ENCODE measurements at places on chromosomes 11 and 22.
A peak's percentile ranks its signal among the peaks of the same experiment; 100 is the strongest.

DNA sequence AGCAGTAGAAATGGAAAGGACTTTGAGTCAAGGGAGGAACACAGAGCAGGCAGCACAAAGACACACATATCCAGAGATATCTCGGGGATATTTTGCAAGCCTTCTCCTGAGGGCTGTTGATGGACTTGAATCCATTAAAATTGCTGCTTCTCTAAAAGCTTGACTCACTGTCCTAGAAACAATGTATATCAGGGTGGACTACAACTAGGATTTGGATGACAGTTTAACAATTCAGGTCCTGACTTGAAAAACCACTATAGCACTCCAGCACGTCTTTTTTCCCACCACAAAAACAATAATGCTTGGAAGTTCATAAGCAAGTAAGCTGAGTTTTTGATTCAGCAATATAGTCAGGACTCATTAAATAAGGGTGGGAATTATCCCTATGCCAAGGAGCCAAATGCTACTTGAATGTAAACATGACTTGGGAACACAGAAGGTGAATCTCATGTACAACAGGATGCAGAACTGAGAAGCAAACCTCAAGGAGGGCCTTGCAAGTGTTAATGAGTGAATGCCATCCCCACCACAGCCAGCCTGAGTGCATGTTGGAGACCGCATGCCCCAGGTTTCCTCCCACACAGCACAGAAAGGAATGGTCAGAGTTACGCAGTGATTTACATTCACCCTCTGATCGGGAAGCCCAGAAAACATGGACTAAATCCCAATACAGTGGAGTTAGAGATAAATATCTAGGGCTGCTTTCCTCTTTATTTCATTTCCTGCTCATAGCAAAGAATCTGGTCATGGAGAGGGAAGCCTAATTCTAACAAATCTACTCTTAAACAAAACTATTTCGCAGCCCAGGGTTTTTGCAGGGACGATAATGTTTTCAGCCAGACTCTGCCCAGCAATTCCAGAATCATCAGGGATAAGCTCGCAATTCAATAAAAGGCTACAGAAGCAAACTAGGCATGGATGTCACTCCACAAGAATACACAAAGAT lies 98.4 kb upstream of the OR9G4 start:
- DNase-seq = no peak

DNA sequence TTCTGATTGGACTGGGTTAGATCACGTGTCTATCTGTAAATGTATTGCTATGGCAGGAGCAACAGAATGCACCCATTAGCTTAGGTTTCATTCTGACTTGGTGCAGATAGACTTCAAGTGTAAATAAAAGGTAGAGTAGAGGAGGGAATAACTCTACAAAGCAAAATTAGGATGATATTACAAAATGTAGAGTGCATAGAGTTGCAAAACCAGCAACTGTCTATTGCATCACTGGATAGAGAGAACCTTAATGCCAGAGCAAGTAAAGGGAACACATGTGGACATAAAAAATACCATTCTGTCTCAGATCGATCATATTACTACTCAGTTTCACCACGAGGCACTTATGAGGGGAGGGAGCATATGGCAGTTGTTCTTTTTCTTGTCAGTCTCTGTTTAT lies 22.0 kb upstream of the CAT start:
- DNase-seq = no peak

- no peak for DNase-seq
These were observed 124.9 kb downstream of the C11orf58 start for GRCh38 chr11:16863389-16863788.

DNA sequence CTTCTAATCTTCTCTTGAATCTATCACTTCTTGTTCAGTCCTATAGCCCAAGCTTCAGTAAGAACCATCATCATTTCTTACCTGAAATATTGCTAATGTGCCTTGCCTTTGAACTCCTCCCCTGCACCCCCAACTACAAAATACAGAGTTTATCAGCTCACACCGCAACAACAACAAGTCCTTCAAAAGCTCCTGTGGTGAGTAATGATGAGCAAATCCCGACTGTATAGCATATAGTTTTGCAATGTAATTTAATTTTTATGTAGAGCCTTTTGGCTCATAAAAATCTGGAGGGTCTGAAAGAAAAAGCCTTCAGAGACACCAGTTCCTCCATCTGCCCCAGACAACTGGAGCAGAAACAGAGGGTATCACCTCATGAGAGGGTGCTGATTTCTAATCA lies 124.7 kb downstream of the ARHGAP32 start:
- no peak for DNase-seq

DNA sequence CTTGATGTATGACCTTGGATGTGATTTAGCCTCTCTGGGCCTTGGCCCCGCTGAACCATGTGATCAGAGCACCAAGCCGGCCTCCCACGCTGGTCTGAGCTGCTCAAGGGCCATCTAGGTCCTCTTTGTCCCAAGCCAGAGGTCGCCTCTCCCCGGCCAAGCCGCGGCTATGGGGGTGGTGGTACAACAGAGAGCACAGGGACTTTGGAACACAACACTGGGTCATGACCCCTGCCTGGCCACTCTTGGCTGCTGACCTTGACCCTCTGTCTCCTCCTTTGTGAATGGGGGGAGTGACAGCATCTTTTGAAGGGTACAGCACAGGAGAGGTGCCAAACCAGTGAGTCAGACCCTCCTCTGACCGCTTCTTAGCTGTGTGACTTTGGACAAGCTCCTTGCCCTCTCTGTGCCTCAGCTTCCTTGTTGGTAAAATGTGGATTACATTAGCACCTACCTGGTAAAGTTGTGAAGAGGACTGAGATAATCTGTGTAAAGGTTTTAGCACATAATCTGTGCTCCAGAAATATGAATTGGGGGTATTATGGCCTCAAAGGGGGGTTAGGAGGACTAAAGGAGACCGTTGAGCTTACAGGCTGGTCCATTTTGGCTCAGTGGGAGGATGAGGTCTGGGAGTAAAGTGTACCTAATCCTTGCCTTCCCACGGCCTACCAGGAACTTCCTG lies 4.7 kb downstream of the SCYL1 start:
- no peak for DNase-seq

DNA sequence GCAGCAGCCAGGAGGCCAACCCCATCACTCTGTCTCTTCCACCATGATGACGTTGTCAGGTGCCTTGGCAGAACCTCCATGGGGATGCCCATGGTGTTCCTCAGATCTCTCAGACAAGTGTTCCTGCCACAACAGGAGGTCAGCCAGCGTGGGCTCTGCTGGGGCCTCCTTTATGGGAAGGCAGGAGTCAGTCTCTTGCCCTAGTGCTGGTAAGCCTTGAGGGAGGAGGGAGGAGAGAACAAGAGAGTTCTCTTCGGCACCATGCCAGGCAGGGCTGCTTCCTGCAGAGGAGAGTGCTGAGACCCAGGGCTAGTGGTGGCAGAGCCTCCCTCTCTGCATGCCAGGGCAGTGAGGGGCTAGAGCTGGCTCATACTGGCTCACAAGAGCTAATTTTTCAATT lies 32.5 kb downstream of the GNAZ start:
- DNase-seq = no peak

DNA sequence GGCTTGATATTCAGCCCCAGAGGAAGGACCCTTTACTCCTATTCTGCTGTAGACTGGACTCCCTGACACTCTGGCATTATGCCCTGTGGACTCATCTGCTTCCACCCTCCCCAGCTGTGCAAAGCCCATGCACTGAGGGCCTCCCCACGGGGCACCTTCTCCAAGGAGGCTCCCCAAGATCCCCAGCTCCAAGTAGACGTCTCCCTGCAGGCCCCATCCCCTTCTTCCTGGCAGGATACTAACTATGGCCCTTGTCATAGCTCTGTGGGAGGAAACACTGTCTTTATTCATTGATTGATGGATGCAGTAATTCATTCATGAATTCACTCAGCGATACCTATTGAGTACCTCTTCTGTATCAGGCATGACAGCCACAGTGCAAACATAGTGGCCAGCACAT lies 15.3 kb upstream of the APOL6 start:
- DNase-seq = no peak

DNA sequence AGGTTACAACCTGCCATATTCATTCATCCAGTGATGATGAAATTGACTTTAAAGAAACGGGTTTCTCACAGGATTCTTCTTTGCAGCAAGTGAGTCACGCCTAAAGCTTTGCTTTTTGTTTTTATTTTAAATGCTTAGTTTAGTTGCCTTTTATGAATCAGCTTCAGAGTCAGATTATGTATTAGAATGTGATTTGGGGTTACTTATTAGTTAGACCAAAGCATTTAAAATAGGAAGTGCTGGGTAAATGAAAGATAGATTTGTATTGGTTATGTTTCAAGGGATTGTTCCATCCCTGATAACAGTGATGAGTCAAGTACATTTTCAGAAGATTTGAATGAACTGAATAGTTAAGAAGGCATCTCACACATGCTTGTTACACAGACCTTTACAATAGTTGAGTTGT lies 101.3 kb upstream of the GAL start:
- DNase-seq = no peak

GRCh38 chr11:132140056-132140455 lies 769.6 kb downstream of the NTM start:
- no peak for DNase-seq

DNA sequence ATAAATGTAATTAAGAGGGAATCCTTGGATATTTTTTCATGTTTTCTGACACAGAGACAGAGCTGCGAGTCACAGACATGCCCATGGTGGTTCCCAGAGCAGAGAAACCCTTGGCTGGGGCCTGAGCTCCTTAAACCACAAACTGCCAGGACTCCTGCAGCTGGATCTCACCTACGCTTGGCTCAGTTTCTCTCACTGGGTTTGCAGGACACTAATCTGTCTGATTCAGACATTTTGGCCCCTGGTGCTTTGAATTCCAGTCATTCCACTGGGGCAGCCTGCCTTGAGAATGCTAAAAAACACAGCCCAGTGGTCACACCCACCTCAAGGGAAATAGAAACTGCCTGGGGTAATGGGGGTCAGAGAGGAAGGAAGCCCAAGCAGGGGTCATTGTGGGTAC lies 122.6 kb downstream of the CCDC81 start:
- no peak for DNase-seq

DNA sequence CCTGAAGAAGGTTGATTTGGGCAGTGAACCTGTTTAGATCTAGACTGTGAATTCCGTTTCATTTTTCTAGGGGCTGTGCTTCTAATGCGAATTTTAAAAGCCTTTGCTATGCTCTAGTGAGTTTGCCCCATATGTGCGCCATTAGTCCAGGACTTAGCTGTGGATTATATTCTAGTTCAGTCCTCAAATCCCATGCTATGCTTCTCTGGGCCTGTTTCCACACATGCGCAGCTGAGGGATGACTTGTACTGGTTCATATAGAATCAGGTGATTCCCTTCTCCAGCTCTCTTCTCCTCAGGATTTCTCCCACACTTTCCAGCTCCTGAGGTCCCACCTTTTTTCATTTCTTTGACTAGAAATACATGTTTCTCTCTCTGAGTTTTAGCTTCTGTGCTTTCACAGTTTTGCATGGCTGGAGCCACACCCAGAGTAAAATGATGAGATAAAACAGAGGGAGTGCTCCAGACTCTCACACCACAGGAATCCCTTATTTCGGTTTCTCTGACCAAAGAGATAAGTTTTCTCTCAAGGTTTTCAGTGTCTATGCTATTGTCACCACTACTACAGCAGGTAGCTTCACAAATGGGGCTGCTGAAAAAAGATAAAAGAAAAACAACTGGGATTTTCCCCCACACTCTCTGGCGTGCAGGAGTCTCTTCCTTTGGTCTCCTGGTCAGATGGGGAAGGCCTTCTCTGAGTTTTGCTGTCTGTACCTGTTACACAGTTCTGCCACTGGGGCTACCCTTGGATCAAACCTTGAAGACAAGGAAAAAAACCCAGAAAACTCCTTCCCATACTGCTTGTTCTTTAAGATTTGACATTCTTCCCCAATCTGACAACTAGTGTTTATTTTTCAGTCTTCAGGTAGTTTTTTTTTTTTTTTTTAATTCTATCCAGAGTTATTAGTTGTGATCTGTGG lies 96.2 kb upstream of the TEAD1 start:
- no peak for DNase-seq

GRCh38 chr11:2480874-2481220 lies 36.0 kb downstream of the KCNQ1 start:
- peak; percentile 50 for DNase-seq

DNA sequence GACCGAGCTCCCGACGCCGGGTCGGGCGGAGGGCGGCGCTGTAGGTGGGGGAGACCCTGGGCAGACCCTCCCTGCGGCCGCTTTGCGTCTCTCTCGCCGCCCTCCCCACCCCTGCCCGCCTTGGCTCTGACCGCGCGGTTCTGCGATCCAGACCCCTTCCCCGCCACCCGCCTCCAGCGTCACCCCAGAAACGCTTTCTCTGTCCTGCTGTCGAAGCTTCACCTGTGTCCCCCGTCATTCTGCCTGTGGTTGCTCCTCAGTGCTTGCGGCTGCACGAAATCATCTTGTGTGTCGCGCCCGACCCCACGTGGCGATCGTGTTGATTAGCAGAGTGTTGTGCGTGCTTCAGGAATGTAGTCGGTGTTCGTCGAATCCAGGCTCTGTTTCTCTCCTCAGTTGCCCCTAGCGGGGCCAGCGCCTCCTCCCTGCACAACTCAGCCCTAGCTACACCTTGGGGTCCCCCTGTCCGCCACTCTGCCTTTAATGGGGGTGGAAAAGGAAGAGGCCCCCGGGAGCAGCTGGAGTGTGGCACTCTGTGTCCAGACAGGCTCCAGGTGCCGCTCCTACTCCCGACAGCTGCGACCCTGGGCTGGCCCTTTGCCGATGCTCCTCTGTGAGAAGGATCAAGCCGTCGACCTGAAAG lies 851 bp downstream of the PTDSS2 start:
- DNase-seq = peak; percentile 82

- DNase-seq = no peak
These were observed 3.2 kb upstream of the GNAZ start for GRCh38 chr22:23067023-23067650.

DNA sequence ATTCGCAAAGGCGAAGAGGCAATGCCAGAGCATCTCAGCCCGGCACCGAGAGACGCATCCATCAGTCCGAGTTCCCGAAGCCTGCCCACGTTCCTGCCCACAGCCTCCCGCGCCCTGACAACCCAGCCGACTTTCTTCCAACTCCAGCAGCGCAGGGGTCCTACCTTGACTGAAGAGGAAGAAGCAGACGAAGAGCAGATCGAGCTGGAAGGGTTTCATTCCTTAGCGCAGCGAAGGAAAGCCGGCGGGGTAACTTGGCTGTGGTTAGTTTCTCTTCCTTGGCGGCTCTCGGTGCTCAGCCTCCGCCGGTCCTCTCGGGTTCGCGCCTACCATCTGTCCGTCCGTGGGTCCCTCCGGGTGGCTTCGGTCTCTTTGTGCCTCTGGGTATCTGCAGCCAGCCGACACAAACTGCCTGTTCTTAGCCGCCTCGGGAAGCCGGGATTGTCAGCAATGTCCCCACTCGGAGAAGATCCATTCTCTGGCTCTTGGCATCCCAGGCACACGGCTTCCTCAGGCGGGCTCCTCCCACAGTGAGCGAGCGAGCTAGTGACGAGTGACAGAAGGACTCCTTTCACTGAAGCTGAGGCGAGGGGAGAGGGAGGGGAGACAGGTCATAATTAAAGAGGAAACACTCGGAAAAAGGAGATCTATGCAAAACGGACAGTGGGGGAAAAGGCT lies at the start of gene KIRREL3:
KIRREL3 (minus strand) TSS at position 480 of the 678 bp plus-strand sequence.
- DNase-seq = no peak

DNA sequence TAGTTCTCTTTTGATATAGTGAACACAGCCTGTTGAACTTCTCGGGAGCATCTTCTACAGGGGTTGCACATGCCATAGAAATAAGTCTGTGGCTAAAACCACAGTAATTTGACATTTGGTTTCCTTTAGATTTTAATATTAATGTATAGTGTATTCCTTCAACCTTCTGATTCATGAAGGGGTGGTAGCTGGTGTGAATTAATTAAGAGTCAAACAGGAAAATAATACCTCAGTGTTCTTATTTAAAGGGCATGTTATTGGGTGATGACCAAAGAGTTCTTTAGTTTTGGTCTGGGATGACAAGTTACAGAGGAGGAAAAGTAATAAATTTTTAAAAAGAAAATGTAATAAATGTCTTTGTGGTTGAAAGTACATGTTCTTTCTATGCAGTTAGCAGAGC lies 86.8 kb downstream of the PDHX start:
- DNase-seq = no peak

All from CD4-positive, alpha-beta T cell treated with Interleukin-1 beta for 1 hour (primary cell).